Purkinje cell (primary cell): ENCODE measurements at places on chromosomes 6 and 20. TPM values are rescaled to one million over a fixed set of nuclear protein-coding genes. Genes with fewer than 3 reads are reported as not detected.

TSPO2 gene
- polyA plus RNA-seq, result not detected in 2 replicates

HIVEP2 gene
- 7.1 and 12.5 TPM in 2 replicates for polyA plus RNA-seq

ALDH8A1 gene
- 1.2 and 2.2 TPM in 2 replicates for polyA plus RNA-seq

TSPYL1 gene
- 94.9 and 166 TPM in 2 replicates for polyA plus RNA-seq

BHLHE23 gene
- polyA plus RNA-seq, result not detected in 2 replicates

MATN4 gene
- not detected in 2 replicates for polyA plus RNA-seq

OR12D3 gene
- not detected in 2 replicates for polyA plus RNA-seq

PRR18 gene
- 0.15 and 0.26 TPM in 2 replicates for polyA plus RNA-seq

DZANK1 gene
- 4.7 and 6.2 TPM in 2 replicates for polyA plus RNA-seq

CD93 gene
- not detected in 2 replicates for polyA plus RNA-seq

MCCD1 gene
- polyA plus RNA-seq, result not detected in 2 replicates

TSBP1 gene
- polyA plus RNA-seq, result not detected in 2 replicates

SRXN1 gene
- polyA plus RNA-seq, result 13.0 and 14.5 TPM in 2 replicates

TBXT gene
- not detected in 2 replicates for polyA plus RNA-seq

PGBD1 gene
- polyA plus RNA-seq, result 3.1 and 7.1 TPM in 2 replicates

SLC17A3 gene
- not detected in 2 replicates for polyA plus RNA-seq

DSP gene
- 0.28 TPM in 1 of 2 replicates, not detected in the other for polyA plus RNA-seq

POPDC3 gene
- polyA plus RNA-seq, result 13.0 and 13.5 TPM in 2 replicates

LKAAEAR1 gene
- polyA plus RNA-seq, result not detected in 2 replicates

LBP gene
- not detected in 2 replicates for polyA plus RNA-seq

ADGRF1 gene
- not detected in 2 replicates for polyA plus RNA-seq

LCA5 gene
- 6.4 and 7.2 TPM in 2 replicates for polyA plus RNA-seq

HLA-DQB1 gene
- polyA plus RNA-seq, result 1.0 TPM in 1 of 2 replicates, not detected in the other

ZNF334 gene
- polyA plus RNA-seq, result 10.5 and 13.3 TPM in 2 replicates

MAP3K5 gene
- polyA plus RNA-seq, result 7.7 and 9.0 TPM in 2 replicates

SLC22A7 gene
- polyA plus RNA-seq, result 0.63 TPM in 1 of 2 replicates, not detected in the other

TMEM170B gene
- 11.7 and 15.2 TPM in 2 replicates for polyA plus RNA-seq

CDSN gene
- not detected in 2 replicates for polyA plus RNA-seq

COL11A2 gene
- polyA plus RNA-seq, result 0.67 and 1.0 TPM in 2 replicates

FOXQ1 gene
- 1.8 and 2.5 TPM in 2 replicates for polyA plus RNA-seq
